Stimulated activated naive CD8-positive, alpha-beta T cell treated with anti-CD3 and anti-CD28 coated beads, Interleukin-15, Interleukin-2, amounts not matched to agents 100 U/mL and 50 U/mL, for 24 hours (primary cell): ENCODE measurements at places on chromosomes 16 and 17.

DNA sequence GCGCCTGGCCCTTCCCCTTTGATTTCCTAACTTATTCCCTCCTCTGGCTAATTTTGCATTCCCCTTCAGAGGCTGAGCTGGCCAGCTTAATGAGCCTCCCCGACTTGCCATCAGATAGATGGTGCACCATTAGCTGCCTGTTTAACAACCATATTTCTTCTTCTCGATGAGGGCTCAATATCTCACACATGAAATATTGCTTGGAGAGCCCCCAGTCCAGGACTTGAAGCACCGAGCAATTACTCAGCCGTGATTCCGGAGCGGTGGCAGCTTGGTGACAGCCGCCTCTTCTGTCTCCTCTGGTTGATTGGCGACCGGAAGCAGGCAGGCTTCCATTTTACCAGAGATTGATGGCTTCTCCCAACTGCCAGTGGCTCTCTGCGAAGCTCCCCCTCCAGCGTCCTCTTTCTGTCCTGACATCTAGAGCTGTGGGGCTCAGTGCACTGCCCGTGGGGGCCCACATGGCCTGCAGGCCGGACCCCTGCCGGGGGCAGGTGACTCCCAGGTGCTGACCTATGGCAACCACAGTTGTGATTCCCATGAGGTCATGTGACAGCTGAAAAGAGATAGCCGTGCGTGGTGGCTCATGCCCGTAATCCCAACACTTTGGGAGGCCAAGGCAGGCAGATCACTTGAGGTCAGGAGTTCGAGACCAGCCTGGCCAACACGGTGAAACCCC lies 133.7 kb upstream of the SEC14L1 start:
- DNase-seq, result no peak

DNA sequence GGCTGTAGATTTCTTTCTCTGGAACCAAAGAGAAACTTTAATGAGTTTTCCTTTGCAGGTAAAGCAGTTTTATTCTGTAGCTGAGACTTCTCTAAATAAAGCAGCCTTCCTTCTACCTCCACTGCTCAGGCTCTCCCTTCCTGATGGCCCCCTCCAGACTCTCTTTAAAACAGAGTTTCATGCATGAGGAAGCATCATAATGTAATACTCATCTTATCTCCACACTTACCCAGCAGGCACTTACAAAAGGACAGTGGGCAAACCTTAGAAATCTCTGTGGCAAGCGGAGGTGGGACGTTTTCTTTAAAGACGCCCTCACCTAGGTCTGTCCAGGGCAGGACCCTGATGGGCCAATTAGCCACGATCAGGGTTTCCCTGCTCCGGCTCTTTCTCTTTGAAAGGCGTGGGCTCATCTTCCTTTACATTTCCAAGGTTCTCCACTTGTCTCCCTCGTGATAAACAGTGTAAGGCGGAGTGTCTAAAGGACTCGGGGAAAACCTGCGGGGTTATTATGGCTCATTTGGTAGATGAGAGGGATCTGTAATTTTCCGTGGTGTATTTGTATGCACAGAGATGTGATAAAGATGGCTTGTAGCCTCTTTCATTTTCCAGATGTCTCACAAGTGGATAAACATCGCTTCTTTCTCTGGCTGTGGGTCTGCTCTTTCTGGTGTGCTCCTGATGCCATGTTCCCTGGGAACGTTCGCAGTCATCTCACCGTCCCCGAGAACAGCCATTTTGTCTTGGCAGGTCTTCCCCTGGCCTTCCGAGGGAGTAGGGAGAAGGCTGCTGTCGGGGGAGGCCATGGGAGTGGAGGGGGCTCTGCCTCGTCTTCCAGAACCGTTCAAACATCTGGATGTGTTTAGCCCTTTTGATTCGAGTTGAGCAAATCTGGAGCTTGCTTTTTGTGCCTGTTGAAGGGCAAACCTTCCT lies 239.0 kb downstream of the CCDC182 start:
- DNase-seq, result no peak

- no peak for DNase-seq
Observed at GRCh38 chr17:78241277-78242023, 10.0 kb downstream of the TMEM235 start.

DNA sequence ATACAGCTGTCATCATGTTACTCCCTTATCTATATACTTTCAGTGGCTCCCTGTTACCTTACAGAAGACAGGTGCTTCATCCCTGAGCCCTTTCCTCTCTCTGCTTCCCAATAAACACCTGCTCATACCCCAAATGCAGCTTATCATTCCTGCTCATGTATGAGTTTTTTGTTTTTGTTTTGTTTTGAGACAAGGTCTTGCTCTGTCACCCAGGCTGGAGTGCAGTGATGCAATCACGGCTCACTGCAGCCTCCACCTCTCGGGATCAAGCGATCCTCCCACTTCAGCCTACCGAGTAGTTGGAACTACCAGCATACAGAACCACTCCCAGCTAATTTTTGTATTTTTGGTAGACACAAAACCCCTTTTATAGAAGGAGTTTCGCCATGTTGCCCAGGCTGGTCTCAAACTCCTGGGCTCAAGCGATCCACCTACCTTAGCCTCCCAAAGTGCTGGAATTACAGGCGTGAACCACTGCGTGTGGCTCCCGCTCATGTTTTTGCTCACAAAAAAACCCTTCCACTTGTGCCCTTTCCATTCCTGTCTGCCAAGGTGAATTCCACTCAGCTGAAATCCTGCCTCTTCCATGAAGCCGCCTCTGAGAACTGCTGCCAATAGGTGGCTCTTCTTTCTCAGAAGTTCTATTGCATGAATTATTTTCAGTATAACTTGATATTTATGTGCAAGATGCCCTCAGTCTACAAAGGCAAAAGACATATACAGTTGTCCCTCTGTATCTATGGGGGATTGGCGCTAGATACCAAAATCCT lies 7.9 kb upstream of the RNF157 start:
- DNase-seq, result no peak

DNA sequence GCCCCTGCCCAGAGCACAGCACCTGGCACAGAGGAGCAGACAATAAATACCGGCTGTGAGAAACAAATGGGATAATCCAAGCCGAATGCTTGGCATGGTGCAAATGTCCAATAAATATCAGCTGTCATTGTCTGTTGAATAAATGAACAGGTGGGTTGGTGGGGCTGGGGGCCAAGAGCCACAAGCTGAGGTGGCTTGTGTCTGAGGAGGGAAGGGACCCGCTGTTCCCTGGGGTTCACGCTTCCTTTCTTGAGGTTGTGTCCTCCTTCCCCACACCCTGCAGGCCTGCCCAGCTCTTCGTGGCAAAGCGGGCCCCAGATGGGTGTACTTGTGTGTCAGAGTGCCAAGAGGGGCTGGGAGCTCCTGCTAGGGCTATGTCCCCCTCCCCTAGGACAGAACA lies 38.6 kb downstream of the ARHGAP27 start:
- no peak for DNase-seq

DNA sequence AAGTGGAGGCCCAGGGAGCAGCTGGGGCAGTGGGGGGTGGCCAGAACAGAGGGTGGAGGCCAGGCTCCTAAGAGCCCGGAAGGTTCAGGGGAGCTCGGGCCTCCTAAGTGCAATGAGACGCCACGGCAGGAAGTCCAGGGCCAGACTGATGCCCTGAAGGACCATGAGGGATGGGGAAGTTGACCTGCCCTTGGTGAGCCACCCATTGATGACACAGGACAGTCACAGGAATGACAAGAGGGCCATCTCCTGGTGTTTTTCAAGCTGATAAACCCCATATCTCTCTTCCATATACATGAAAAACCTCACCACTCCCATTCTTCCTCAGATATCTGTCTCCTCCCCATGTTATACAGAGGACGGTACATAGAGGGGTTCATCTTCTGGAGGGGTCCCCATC lies 5.8 kb upstream of the MRPL58 start:
- DNase-seq, result no peak

DNA sequence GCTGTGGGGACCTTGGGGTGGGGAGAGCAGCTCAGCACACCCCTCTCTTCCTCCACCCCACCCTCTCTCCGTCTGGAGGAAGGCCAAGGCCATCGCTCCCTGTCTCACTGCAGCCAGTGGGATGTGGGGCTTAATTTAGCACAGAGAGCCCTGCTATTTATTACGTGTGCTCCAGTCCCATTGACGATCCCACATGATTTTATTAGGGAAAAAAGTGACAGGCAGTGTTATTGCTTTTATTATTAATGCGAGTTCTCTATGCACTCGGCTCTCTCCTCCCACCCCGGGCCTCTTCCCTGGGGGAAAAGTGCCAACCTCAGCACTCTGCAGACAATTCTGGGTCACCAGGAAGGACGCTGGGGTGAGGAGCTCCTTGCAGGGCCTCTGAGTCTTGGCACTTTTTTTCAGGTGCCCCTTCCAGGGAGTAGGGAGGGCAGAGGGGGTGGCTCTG lies 57.3 kb downstream of the MGAT5B start:
- DNase-seq, result no peak

DNA sequence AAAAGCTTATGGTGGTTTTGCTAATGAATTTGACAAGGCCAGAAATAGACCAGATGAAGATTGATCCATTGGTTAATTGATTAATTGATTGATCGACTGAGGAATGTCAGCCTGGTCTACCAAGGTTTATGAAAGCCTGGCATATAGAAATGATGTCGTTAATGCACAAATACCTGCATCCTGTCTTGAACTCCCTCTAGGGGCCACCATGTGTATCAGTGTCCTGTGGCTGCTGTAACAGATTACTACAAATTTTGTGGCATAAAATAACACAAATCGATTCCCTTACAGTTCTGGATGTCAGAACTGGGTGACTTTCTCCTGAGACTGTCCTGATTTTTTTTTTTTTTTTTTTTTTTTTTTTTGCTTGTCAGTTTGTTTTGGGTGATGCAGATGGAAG lies 553.2 kb downstream of the MAF start:
- no peak for DNase-seq

DNA sequence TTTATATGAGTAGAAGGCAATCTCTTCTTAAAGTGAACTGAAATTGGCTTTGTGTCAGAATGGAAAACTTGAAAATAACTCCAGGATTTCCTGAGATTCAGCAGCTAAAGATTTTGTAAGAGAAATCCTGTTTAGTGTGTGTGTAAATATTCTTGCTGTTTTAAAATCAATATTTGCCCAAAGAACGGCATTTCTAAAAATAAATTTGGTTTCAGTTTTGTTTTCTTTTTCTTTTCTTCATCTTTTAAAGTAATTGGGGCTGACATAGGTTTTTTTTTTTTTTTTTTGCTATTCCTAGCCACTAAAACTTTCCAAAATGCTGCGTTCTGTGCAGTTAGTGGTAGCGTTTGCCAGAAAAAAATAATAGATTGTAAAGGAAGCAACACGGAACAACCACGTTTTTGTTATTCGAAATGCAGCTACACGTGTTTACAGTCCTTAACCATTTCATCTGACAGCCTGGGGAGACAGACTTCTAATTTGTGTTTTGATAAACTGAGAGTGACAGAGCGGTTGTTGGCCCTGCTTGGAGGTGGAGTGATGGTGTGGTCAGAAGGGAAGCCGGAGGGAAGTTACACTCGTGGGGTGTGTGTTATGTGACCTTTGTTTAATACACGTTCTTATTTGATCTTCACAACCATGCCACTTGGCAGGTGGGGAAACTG lies 21.6 kb upstream of the SMPD3 start:
- DNase-seq, result no peak

- DNase-seq, result no peak
Observed at GRCh38 chr16:30525844-30526136, 576 bp downstream of the ZNF768 start.

DNA sequence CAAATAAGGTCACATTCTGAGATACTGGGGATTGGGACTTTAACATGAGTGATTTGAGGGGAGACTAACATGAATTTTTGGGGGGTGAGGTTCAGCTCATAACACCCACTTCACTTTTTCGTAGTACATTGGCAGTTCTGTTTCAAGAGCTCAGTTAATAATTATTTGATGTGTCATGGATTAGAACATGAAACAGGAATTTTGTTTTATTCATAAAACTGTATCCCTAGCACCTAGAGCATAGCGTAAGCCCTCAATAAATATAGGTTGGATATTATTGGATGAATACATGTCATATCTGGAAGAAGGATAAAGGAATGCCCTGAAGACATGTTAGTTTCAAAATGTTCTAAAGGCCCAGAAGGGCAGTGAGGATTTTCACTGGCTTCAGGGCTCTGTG lies 119.8 kb downstream of the PRKCA start:
- no peak for DNase-seq

GRCh38 chr16:66961065-66961744 lies at the start of gene CES3:
TSS of gene CES3 (plus strand) at chr16:66961266. CDS start at chr16:66961308, 42 bp downstream.
- DNase-seq, result peak; percentile 74

- no peak for DNase-seq
Observed at GRCh38 chr16:54171626-54172537, 114.7 kb downstream of the IRX3 start.

DNA sequence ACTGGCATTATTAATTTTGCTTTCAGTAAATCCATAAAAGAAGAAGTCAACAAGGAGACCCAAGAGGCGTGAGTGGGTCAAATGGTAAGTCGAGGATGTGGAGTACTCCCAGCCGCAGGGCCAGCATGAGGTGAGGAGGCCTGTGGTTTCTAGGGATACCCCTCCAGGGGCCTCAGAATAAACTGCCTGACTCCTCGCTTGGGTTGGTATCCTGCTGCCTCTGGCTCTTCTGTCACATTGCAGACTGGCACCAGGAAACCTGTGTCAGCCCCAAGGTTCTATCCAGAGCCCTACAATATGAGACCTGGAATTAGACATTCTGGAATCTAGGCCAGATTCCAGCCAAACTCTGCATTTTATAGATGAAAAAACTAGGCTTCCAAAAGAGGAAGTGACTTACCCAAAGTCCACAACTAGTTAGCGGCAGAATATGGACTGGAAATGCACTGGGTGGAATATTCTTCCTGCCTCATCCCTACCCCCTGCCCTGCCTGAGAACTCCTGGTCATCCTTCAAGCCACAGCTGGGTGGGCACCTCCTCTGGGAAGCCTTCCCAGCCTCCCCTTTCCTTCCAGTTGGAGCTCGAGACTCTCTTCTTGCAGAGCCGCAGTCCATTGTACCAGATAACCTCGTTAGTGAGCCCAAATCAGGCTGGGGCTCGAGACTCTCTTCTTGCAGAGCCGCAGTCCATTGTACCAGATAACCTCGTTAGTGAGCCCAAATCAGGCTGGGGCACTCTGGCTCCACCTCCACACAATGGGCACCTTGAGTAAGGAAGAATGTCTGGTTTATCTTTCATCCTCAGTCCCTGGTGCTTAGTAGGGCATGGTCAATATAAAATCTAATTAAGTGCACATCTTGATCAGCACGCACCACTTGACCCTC lies 22.6 kb downstream of the C17orf67 start:
- DNase-seq, result no peak

GRCh38 chr17:78679495-78680395 lies 102.3 kb downstream of the CYTH1 start:
- no peak for DNase-seq

DNA sequence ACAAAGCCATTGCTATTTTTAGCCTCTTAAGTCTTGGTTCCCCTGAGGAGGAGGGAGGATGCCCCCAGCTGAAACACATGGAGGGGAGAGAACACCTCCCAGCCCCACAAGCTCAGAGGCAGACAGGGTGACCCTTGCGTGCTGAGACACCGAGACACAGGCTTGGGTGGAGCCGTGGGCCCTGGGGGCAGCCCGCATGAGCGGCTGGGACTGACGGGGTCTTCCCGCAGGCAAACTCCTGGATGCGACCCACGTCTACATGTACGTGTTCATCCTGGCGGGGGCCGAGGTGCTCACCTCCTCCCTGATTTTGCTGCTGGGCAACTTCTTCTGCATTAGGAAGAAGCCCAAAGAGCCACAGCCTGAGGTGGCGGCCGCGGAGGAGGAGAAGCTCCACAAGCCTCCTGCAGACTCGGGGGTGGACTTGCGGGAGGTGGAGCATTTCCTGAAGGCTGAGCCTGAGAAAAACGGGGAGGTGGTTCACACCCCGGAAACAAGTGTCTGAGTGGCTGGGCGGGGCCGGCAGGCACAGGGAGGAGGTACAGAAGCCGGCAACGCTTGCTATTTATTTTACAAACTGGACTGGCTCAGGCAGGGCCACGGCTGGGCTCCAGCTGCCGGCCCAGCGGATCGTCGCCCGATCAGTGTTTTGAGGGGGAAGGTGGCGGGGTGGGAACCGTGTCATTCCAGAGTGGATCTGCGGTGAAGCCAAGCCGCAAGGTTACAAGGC lies 9.8 kb downstream of the SLC16A3 start:
- DNase-seq, result peak; percentile 76
